ENCODE measurements at places on chromosomes 2 and 18. TPM values are rescaled to one million over a fixed set of nuclear protein-coding genes. Genes with fewer than 3 reads are reported as not detected.

DNA sequence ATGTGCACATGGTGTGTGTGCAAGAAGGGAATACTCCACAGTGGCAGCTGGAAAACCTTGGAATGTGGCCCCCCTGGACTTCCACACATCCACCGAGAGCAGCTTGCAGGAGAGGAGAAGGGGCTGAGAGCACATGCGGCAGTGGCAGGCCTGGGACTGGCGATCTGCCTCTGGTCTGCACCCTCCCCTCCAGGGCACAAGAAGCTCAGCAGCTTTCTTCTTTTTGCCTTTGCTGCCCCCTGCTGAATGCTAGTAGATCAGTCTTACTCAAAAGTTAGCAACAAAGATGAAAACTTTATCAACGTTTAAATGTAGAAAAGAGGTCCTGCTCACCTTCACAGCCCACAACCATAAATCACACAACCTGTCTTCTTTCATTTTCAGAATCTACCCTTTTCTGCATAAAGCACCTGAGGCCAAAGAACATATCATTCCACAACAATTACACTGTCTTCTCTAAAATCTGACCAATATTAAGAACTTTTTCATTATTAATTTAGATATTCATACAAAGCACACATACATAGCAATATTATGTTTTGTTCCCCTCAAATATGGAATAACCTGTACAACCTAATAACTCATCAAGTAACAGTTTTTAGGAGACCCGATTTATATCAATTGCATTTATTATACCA is 34.6 kb downstream of the TGFBRAP1 start:
- no peak overlapping the region for H3K4me3 ChIP-seq
- H3K36me3 ChIP-seq, result peaks cover 4% of the 10 kb centered on the region
- H3K4me1 ChIP-seq, result no peaks in the 10 kb centered on the region
- peak; percentile 32 for DNase-seq
- no peaks in the 10 kb centered on the region for H3K27me3 ChIP-seq

FAM124B gene
- total RNA-seq, result 3.5 TPM

SLC19A3 gene
- 46.9 TPM for total RNA-seq

DLGAP1 gene
- 17.6 TPM for total RNA-seq

GRCh38 chr2:157922815-157923214 is 46.7 kb upstream of the ACVR1 start:
- no peaks in the 10 kb centered on the region for H3K36me3 ChIP-seq
- DNase-seq, result no peak
- H3K27ac ChIP-seq, result no peak overlapping the region
- no peaks in the 10 kb centered on the region for H3K4me1 ChIP-seq

GRCh38 chr18:10291568-10291981 is 162.9 kb upstream of the APCDD1 start:
- no peaks in the 10 kb centered on the region for H3K27me3 ChIP-seq
- H3K36me3 ChIP-seq, result no peaks in the 10 kb centered on the region
- no peak for DNase-seq
- no peak overlapping the region for H3K4me3 ChIP-seq
- H3K4me1 ChIP-seq, result no peaks in the 10 kb centered on the region

DNA sequence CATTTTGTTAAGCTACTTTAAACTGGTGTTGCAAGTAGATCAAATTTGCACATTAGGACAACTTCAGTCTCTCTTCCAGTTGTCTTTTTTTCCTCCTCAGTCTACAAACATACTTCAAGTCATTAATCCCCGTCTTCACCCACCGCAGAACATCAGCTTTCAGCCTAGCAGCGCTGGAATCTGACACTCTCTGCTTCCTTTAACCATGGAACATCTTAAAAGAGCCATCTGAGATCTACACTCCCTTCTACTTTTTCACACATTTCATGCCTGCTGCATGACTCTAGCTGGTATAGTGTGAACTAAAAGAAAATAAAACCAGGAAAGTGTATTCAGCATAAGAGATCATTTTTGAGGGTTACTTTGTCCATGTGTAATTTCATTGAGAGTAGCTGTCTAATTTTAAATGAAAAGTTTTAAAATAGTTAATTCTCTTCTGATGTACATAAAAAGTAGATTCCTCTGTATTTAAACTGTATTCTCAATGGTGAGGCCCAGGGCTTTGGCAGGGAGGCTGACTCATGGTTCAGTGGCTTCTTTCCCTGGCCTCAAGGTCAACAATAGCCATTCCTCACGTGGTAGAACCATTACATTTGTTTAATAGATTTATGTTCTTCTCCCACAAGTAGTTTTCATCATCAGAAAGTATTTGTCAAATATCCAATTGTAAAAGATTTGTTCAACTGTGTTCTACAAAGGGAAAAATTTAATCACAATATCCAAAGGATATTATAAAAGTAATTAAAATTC is 16.5 kb downstream of the SGPP2 start:
- no peaks in the 10 kb centered on the region for H3K27me3 ChIP-seq
- no peak overlapping the region for H3K27ac ChIP-seq
- no peak for DNase-seq
- no peaks in the 10 kb centered on the region for H3K4me1 ChIP-seq
- H3K36me3 ChIP-seq, result no peaks in the 10 kb centered on the region

MC4R gene
- not detected for total RNA-seq

DNA sequence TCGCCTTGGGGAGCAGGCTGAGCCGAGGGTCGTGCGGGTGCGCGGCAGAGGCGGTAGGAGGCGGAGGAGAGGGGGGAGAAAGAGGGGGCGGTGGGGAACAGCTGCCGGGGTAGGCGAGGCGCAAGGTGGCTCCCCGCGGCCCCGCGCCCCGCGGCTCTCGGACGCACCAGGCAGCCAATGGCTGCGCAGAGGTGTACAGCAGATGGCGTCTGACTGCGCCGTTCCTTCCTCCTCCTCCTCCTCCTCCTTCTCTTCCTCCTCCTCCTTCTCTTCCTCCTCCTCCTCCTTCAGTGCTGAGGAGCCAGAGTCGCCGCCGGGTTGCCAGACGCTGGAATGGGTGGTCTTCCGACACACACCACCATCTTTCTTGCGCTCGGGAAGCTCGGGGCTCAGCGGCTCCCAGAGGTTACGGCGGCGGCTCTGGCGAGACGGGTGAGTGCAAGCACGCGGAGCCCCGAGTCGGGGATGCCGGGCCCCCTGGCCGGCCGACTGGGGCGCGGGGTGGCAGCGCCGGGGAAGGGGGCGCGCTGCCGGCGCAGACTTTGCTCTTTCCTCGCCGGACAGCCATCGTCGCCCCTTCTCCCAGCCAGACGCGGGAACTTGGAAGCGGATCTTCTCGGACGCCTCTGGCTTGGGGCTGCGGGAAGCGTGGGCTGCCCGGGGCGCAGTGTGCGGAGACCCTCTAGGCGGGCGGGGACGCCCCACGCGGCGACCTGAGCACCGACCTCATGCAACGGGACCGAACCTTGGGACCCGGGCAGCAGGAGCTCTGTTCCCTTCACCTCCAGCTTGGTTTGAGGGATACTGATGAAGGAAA is at the start of gene THSD7B:
Gene THSD7B (plus strand): TSS at position 290 of the 817 bp plus-strand sequence. CDS start 116,634 bp downstream, outside the sequence.
- H3K36me3 ChIP-seq, result no peaks in the 10 kb centered on the region
- H3K27ac ChIP-seq, result no peak within 1 kb of the TSS
- no peak for DNase-seq
- H3K4me3 ChIP-seq, result peak within 1 kb of the TSS; percentile 54
- peaks cover 36% of the 10 kb centered on the region for H3K27me3 ChIP-seq
- H3K4me1 ChIP-seq, result no peaks in the 10 kb centered on the region

SF3B1 gene
- 415 TPM for total RNA-seq

OTX1 gene
- not detected for total RNA-seq

GRCh38 chr2:203549406-203549805 is 14.3 kb upstream of the RAPH1 start:
- no peak overlapping the region for H3K27ac ChIP-seq
- no peaks in the 10 kb centered on the region for H3K4me1 ChIP-seq
- no peaks in the 10 kb centered on the region for H3K36me3 ChIP-seq
- no peak for DNase-seq

DNA sequence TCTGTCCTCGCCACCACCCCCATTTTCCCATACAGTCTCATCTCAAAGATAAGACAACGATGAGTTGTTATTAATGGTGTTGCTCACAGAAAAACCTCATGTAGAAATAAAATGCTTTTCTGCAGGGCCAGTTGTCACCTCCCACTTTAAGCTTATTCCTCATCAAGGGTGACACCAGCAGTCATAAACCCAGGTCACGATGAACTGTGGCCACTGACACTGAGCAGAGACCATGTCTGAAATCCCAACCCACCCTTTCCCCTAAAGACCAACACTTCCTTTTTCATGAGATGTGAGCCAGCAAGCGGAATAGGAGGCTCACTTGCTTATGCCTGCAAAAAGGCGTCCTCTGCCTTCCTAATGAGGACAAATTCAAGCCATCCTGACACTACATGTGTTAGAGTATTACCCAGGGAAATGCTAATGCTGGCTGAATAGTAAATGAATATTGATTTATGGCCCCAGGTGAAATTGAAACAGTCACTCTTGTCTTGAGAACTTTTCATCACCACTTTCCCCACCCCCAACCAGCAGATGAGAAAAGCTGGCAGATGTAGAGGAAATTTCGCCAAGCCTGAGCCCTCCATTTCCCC is 228.4 kb downstream of the MGAT5 start:
- no peaks in the 10 kb centered on the region for H3K36me3 ChIP-seq
- H3K27me3 ChIP-seq, result no peaks in the 10 kb centered on the region
- no peak for DNase-seq

RIT2 gene
- total RNA-seq, result not detected

- no peak for DNase-seq
- no peaks in the 10 kb centered on the region for H3K27me3 ChIP-seq
- no peak overlapping the region for H3K27ac ChIP-seq
- H3K4me3 ChIP-seq, result no peak overlapping the region
- H3K4me1 ChIP-seq, result no peaks in the 10 kb centered on the region
- no peaks in the 10 kb centered on the region for H3K36me3 ChIP-seq
Measured at GRCh38 chr2:163343316-163343715, 392.5 kb downstream of the FIGN start.

DNA sequence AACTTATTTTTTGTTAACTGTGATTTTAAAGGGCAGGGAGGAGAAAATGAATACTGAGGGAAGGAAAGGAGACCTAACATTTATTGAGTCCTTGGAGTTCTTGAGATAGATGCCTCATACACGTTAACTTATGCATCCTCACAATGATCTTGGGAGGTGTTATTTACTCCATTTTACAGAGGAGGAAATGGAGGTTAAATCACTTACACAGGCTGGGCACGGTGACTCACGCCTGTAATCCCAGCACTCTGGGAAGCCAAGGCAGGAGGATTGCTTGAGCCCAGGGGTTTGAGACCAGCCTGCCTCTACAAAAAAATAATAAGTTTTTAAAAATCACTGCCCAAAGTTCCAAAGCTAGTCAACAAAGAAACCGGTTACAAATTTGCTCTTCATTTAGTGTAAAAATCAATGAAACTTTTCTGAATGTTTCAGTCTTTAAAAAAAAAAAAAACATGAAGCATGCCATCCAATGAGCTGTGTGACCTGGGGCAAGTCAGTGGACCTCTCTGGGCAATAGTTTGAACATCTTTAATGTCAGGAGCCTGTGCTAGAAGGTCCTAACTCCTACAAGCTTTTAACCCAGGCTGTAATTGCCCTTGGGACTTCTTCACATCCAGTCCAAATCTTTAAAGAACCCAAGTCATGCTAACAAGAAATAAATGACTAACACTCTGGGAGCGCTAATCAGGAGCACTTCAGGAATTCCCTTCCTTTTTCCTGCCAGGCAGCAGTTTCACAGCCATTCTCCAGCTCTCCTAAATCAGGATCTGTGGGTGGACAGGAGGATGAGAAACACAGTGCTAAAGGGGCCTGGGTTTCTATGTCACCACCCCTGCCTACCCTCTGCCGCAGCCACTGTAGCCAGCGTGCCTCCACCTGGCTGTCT is 176.4 kb downstream of the TMEM247 start:
- H3K4me3 ChIP-seq, result no peak overlapping the region
- no peaks in the 10 kb centered on the region for H3K36me3 ChIP-seq
- H3K27me3 ChIP-seq, result no peaks in the 10 kb centered on the region
- H3K27ac ChIP-seq, result peak overlapping the region; percentile 8
- no peaks in the 10 kb centered on the region for H3K4me1 ChIP-seq

CCDC148 gene
- 1.4 TPM for total RNA-seq

CD8B2 gene
- not detected for total RNA-seq

GRCh38 chr2:81206216-81206615 is 901.7 kb upstream of the LRRTM1 start:
- no peaks in the 10 kb centered on the region for H3K36me3 ChIP-seq
- H3K4me1 ChIP-seq, result no peaks in the 10 kb centered on the region
- no peak for DNase-seq
- no peak overlapping the region for H3K27ac ChIP-seq

DNA sequence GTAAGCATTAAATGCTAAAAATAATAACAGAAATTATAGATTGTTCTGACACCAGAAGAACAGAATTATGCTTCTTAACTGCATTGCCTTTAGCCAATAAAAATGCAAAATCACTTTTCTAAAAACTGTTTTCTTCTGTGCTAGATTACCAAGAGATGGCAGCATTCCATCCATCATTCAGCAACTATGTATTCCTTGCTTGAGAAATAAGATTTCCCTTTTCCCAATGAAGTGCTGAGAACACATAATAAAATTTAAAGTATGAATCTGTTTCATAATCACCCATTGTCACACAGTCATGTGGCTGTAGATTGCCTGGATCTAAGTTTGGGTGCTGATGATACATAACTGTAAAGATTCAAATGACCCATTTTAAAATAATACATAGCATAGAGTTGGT is 504.2 kb downstream of the TDRD15 start:
- H3K4me3 ChIP-seq, result no peak overlapping the region
- no peaks in the 10 kb centered on the region for H3K36me3 ChIP-seq
- no peaks in the 10 kb centered on the region for H3K4me1 ChIP-seq

GRCh38 chr18:62809900-62810299 is 94.6 kb downstream of the PHLPP1 start:
- no peak overlapping the region for H3K27ac ChIP-seq
- H3K27me3 ChIP-seq, result no peaks in the 10 kb centered on the region
- H3K36me3 ChIP-seq, result no peaks in the 10 kb centered on the region
- DNase-seq, result no peak
- no peaks in the 10 kb centered on the region for H3K4me1 ChIP-seq

TUBA3D gene
- not detected for total RNA-seq

NOP58 gene
- total RNA-seq, result 96.2 TPM

- H3K36me3 ChIP-seq, result no peaks in the 10 kb centered on the region
- H3K4me3 ChIP-seq, result no peak overlapping the region
- H3K27ac ChIP-seq, result no peak overlapping the region
- no peaks in the 10 kb centered on the region for H3K4me1 ChIP-seq
- H3K27me3 ChIP-seq, result no peaks in the 10 kb centered on the region
Measured at GRCh38 chr2:29347774-29348461, 232.7 kb downstream of the CLIP4 start.

GRCh38 chr2:31475692-31476091 is 61.1 kb upstream of the XDH start:
- no peaks in the 10 kb centered on the region for H3K36me3 ChIP-seq
- H3K4me3 ChIP-seq, result no peak overlapping the region
- H3K27ac ChIP-seq, result no peak overlapping the region
- DNase-seq, result no peak
- no peaks in the 10 kb centered on the region for H3K27me3 ChIP-seq

DNA sequence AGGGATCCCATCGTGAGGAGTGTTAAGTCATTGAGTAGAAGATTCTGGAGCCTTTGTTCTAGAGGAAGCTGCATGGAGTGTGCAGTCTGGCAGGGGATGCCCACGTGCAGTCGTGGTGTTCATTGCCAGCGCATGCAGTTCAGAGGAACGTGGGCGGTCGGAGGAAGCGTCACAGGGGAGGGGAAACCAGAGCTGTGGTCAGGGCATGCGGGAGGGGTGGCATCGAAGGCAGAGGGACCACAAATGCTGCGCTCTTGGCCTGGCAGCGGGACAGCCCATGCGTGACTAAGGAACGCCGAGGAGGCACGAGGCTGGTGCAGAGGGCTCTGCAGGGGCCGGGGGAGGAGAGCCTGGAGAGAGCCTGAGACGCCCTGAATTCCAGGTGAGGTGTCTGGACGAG is 141.1 kb downstream of the KLHL29 start:
- no peak for DNase-seq
- H3K4me1 ChIP-seq, result no peaks in the 10 kb centered on the region
- no peaks in the 10 kb centered on the region for H3K27me3 ChIP-seq
- H3K27ac ChIP-seq, result peak overlapping the region; percentile 81
